ENCODE measurements at places on chromosomes 1 and 21. TPM values are rescaled to one million over a fixed set of nuclear protein-coding genes. Genes with fewer than 3 reads are reported as not detected.

Gene IFNLR1
- 5.3 TPM for total RNA-seq

Gene SNX7
- 32.7 TPM for total RNA-seq

Gene PTPN7
- 1.2 TPM for total RNA-seq

Gene TCEA3
- 44.8 TPM for total RNA-seq

Gene B3GALT2
- 11.1 TPM for total RNA-seq

Gene A3GALT2
- total RNA-seq: not detected

Gene SYT14
- total RNA-seq: 3.9 TPM

Gene TNFSF4
- total RNA-seq: 7.2 TPM

All from umbilical cord (tissue), 2 donors.